GM12892 (cell line): ENCODE measurements at places on chromosomes 1 and 21.

DNA sequence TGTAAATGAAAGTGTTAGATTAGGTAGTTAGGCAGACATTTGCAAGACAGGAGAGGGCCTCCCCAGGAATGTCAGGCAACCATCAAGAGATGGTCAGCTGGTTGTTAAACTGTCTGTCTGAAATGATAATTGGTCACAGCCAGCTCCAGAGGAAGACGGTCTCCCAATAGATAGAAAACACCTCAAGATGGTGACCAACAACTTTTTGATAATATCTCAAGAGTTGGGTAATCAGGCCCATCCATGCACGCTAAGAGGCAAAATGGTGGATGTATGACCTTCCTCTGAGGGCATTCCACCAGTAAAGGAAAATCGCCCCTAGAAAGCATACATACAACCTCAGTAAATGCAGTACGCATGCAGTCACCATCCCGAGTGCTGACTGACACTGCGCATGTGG, 118.2 kb downstream of the MAP3K21 start:
- no peak for DNase-seq

- no peak for DNase-seq
Observed at GRCh38 chr1:90879281-90879680, 142.6 kb downstream of the ZNF644 start.

DNA sequence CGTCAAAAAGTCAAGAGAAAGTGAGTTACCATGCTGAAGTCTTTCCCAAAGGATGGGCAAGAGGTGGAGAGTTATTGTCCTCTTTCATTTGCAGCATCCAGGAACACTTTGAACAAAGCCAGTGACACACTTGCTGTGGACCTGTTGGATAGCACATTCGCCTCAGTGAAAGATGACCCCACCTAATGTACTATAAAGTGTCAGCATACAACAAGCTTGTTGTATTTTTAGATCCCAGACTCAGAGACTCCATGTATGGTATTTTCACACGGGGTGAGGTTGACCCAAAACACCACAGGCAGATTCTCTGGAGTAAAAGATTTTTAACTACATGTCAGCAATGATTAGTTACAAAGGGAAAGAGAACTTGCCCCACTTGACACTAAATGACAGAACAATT, 273.8 kb downstream of the PTBP2 start:
- no peak for DNase-seq

GRCh38 chr1:14094611-14095400, 394.8 kb downstream of the PRDM2 start:
- DNase-seq: no peak

DNA sequence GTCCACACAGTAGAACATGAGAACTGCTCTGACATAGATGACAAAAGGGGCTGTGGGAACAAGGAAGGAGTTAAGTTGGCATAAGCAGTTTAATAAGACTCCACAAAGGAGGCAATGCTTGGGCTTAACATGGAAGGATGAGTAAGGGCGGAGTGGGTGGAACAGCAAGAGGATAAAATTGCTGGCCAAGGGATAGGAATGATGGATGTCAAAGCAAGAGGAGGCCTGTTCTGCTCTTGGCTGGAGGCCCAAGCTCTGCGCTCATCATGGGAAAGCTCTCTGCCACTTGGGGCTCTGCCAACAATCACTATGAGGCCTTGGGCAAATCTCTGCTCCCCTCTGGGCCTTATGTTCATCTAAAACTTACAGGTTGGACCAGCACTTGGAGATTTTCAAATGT, 98.3 kb upstream of the CAMK1G start:
- DNase-seq: no peak

- DNase-seq: no peak
Observed at GRCh38 chr1:37319284-37319683, 155.1 kb upstream of the ZC3H12A start.

GRCh38 chr1:21816602-21817302, 4.7 kb downstream of the LDLRAD2 start:
- no peak for DNase-seq

GRCh38 chr1:1593834-1594601, 5.9 kb downstream of the FNDC10 start:
- DNase-seq: no peak
